GM23248 (cell line): ENCODE measurements at places on chromosomes 6 and 20.
A peak's percentile ranks its signal among the peaks of the same experiment; 100 is the strongest.

GRCh38 chr6:168619560-168620314 lies 178.8 kb downstream of the SMOC2 start:
- no peak for DNase-seq

DNA sequence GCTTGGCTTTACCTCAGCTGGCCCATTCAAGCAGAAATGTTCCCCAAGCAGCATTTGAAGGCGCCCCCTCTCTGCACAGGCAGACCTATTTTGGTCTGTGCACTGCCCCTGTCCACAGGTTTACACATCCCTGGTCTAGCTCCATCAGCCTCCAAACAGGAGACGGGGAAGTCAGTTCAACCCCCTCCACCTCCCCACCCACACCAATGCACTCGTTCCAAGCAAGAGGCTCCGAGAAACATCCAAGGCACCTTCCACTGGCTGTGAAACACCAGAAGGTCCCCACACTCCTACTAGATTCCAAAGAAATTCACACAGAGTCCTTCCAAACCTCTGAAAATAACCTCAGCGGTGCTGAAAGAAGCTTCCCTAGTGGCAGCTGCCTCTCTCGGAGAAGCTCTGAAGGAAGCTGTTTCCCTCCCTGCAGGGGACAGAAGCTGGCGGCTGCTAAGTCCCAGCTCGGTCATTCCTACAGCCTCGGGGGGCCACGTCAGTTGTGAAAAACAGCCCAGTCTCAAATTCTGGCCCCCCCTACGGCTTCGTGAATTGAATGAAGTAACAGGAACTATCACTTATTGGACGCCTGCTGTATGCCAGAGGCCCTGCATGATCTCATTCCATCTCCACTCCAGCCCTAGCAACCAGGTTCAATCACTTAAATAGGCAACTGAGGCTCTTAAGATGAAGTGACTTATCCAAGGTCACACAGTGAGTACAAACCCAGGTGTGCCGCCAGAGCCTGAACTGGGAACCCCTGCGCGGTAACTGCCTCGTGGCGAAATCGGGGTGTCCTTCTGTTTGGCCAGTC lies 815 bp downstream of the SPATA2 start:
- DNase-seq = peak; percentile 70

DNA sequence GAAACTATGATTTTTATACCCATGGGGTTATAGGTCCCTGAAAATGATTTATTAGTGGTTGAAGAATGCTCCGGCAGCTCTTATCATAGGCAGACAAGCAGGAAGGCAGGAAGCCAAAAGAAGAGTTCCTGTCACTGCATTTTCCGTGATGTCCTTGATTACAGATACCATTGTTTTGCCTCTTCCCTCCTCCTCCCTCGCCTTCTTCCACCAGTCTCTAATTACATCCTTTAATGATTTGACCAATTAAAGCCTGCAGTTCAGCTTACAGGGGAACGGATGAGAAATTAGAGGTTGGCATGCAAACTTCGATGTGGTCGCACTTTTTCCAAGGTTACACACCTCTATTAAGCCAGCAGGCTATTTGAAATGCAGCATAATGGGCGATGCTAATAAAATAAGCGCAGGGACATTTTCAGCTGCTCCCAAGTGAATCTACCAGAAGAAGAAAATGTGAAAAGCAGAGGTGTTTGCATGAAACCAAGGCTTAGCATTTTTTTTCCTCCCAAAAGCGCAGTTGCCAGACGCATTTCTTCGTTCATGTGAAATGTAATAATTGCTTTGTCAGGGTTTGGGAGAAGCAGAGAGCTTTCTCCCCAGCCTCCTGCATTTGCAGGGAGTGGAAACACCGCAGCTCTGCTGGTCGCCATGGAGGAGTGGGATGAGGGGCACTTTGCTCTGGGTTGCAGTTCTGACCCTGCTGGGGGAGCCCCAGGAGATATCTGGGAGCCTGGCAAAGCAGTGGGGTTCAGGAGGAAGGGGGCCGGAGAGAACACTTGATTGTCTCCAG lies 6.0 kb downstream of the NOX3 start:
- DNase-seq = no peak

GRCh38 chr6:26130581-26131249 lies 43.5 kb downstream of the HFE start:
- no peak for DNase-seq

DNA sequence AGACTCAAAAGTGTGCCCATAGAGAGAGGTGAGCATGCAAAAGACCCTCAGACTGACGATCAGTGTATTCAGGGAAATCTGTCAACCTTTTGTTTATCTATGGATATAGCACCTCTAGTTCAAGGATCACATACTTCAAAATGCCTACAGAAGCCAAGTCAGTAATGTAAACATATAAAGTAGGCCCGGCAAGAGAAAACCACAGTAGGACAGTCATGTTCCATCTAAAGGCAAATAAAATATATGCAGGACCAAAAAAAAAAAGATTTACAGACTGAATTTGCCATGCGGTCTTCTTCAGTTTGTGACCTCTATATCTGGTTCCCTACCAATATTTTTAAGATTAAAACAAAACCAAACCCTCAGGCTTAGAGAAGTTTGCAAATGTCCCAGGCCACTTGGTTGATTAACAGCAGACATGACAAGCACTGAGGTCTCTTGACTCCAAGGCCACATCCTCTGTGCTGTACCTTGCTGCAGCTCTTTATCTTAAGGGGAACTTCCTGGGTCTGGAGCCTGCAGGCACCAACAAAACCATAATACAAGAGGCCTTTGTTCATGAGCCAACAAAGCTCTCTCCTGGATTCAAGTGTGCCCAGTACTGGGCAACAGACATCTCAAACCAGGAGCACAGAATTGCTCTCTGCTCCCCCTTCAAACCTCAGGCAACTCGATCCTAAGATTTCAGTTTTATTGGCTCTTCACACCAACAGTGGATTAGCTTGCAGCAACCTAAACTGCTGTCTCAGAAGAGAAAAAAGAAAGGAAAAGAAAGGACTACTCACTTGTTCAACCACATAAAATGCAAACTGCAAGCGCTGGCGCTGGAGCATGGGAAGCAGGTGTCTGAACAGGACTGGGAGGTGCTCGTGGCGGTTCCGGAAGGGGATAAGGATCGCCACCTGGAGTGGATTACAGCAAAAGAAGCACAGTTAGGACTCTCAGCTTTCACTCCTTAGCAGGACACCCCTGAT lies 71.7 kb downstream of the B4GALT5 start:
- DNase-seq = no peak

GRCh38 chr6:7100072-7100752 lies 7.5 kb upstream of the RREB1 start:
- DNase-seq = no peak

GRCh38 chr20:309306-309840 lies 12.0 kb downstream of the ZCCHC3 start:
- DNase-seq = peak; percentile 57

DNA sequence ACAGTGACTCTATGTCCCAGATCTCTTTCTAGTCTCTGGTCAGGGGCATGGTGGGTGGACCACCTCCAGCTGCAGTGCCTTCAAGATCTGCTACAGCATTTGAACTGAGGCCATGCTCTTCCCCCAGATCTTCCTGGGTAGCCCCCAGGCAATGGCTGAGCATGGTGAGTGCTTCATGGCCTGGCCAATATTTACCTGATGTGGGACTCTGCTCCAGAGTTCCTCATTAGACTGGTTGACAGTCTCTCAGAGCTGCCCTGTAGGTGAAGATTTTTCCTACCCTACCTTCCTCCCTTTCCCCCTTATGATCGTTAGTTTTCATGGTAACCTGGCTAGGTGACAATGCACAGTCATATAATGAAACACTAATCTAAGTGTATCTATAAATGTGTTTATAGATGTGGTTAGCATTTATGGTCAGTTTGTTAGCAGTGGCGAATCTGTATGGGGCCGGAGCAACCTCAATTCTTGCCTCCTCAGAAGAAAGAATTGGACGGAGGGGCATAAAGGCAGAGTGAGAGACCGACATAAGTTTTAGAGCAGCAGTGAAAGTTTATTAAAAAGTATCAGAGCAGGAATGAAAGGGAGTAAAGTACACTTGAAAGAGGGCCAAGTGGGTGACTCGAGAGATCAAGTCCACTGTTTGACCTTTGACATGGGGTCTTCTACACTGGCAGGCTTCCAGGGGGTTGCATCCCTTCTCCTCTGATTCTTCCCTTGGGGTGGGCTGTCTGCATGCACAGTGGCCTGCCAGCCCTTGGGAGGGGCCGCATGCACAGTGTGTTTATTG lies 256.3 kb downstream of the CD83 start:
- DNase-seq = no peak

DNA sequence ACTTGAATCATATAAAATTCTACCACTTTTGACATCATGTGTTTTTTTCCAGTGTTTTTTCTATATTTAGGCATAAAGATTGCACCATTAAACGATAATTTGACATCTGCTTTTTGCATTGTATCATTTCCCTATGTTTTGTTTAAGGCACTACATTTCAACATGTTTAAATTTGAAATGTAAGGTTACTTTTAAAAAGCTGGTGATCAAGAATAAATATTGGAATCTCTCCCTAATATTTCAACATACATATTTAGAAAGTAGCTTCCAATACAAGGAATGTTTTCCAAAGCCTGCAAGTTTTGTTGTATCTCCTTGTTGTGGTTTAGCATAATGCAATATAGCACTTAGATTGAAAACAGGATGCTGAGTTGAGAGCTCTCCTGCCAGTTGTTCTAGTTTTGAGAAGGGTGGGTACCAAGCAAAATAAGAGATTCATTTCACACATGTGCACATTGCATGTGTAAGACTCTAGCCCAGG lies 76.5 kb downstream of the SYNJ2 start:
- DNase-seq = peak; percentile 58

- DNase-seq = peak; percentile 64
Measured at GRCh38 chr6:25022140-25022553, 86.4 kb upstream of the RIPOR2 start.
